ENCODE measurements at places on chromosomes 2 and 18. TPM values are rescaled to one million over a fixed set of nuclear protein-coding genes. Genes with fewer than 3 reads are reported as not detected.
A peak's percentile ranks its signal among the peaks of the same experiment; 100 is the strongest.

GRCh38 chr18:62781262-62781661 is 65.9 kb downstream of the PHLPP1 start:
- no peak for DNase-seq

DNA sequence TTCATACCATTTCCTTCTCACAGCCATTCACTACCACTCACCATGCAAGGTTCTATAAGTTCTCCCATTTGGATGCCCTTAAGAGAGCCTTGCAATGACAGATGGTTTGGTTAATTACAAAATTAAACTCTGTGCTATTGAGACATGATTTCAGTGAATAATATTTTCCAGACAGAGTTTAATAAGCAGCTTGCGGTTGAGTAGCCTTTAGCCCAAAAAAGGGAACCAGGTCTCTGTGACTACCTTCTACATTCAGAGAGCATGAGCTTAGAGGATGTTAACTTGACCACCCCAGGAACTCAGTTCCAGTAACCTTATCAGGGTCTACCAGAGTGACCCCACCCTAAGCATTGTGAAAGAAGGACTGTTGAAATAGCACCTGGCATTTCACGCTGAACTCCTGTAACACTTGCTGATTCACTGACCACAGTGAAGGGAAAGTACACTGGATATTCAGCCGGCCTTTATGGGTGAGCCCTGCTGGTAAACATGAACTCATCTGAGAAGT is 1173.1 kb upstream of the ZEB2 start:
- DNase-seq = peak; percentile 30

DNA sequence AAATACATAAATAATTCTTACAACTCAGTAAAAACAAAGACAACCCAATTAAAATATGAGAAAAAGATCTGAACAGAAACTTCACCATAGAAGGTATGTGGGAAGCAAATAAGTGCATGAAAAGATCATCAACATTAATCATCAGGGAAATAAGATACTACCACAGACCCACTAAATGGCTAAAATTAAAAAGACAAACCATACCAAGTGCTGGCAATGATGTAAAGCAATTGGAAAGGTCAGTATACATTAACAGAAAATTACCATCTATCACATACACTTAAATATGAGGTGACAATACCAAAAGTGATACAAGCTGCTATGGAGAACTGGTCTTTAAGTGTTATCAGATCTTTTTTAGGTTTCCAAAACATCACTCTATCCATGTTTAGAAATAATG is 44.7 kb downstream of the TTR start:
- no peak for DNase-seq

GRCh38 chr2:215436705-215437565 is 1.1 kb upstream of the FN1 start:
- DNase-seq = peak; percentile 15

GRCh38 chr18:45667056-45667736 is 51.9 kb downstream of the SLC14A2 start:
- DNase-seq = no peak

- DNase-seq = peak; percentile 81
Measured at GRCh38 chr2:16656784-16657391, 8.7 kb downstream of the CYRIA start.

Gene KDSR
- total RNA-seq = 51.6 TPM

Data from adrenal gland (tissue), 19 donors.